ENCODE measurements at places on chromosomes 5 and 9.

- no peak for DNase-seq
Measured at GRCh38 chr5:96159043-96159442, 197.4 kb upstream of the ELL2 start.

GRCh38 chr5:83441747-83442146 lies 29.8 kb upstream of the VCAN start:
- peak; percentile 52 for DNase-seq

DNA sequence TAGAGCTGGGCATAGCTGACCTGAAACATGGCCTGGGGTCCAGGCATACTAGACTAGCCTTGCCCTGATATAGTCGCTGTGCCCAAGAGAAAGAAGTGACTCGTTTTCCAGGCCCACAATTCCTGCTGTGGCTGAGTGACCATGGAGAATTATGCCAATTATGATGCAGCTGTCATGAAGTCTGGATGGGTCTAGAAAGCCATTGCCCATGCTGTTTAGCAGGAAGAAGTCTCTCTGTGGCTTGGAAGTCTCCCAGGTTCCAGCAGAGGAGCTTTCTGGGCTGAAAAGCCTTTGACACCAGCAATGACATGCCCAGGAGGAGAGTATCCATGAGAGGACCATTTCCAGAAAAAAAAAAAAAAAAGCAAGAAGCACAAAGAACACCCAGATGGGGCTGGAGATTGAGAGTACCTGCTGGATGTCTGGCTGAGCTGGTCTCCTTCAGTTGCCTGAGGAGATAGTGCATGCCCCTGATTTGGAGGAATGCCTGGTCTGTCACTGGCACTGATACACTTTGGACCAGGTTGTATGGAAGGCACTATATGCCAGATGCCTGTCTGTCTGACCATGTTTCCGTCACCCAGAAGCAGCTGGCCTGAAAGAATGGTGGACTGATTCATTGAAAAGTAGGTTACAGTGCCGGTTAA lies 128.0 kb upstream of the EPB41L4A start:
- DNase-seq = no peak

DNA sequence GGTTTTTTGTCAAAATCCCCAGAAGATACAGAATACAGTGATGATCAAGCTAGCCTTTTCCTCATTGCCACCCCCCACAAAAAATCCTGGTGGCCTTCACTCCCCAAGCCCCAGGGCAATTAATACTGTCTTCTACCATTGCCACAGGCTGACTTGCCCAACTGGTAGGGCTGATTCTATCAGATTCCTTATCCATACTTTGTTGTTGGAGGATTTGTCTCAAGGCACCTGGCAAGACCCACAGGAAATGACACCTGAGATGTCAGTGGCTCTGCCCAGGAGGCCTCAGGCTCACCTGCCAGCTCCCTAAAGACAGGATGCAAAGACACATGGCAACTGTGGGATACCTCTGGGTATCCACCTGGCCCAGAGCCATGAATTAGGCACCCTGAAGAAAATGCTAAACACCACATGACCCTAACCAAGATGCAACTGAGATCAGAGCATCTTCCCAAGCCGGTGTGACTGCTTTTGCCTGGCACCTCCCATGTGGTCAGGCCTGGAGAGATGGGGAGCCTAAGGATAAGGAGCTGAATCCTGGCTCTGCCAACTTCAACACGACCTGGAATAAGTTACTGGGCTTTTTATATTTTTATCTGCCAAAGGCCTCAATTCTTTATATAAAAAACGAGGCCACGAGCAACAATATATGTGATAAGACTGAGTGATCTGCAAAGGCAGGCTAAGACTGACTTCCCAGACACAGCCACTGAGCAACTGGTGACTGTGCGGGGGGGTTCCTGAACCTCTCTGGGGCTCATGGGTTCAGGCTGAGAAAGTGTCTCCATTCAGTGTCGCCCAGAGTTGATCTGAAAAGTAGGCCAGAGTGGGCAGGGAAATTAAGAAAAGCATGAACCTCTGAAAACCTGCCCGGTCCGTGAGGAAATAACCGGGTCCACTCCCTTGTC lies 944 bp downstream of the ATOX1 start:
- DNase-seq = no peak

GRCh38 chr9:110746211-110746930 lies 77.8 kb downstream of the MUSK start:
- no peak for DNase-seq

GRCh38 chr9:37386988-37387387 lies 35.5 kb upstream of the GRHPR start:
- DNase-seq = no peak

DNA sequence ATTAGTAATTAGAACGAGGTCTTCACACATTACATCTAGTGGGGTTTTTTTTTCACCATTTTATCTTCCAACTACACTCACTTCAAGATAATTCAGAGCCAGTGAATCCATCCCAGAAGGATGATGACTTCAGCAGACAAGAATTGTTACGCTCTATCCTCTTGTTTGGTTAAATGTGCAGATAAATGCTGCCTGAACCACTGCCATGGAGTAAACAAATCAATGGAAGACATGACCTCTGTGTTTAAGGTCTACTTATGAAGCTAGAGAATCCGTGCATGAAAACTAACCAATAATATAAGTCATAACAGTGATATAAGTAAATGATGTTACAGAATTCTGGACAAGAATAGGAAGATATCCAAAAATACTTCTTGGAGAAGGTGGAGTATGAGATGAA lies 602.6 kb downstream of the TLR4 start:
- DNase-seq = no peak

Data from suppressor macrophage treated with lipopolysaccharide for 4 hours (primary cell).